Right ventricle myocardium inferior (tissue), 1 donor: ENCODE measurements at places on chromosomes 5 and 9.

DNA sequence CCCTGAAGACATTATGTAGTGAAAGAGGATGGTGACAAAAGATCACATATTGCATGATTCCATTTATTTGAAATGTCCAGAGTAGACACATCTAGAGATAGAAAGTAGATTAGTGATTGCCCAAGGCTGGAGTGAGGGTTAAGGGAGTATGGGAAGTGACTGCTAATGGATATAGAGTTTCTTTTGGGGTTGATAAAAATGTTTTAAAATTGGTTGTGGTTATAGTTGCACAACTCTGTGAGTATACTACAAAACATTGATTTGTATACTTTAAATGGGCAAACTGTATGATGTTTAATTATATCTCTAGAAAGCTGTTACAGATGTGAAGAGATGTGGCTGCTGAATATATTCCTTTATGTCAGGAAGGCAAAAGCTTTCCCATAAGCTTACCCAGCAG, 202.8 kb downstream of the CCDC171 start:
- no peak for DNase-seq

DNA sequence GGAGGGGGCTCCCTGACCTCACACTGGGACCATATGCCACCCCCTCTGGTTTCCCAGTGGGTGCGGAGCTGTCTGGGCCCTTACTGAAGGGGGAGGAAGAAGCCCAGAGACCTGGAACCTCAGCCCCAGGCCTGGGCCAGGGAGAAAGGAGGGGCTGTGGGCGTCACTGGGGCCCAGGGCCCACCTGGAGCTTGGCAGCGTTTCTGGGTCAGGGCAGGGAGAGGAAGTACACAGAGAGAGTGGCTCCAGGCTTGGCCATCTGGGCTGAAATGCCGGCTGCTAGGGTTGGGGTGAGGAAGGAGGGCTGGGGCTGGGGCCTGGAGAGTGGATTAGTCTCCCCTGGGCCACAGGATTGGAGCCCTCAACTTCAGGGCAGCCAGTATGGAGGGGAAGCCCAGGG, 6.4 kb upstream of the DAB2IP start:
- no peak for DNase-seq

GRCh38 chr9:84604223-84604622, 65.3 kb upstream of the NTRK2 start:
- DNase-seq = no peak

DNA sequence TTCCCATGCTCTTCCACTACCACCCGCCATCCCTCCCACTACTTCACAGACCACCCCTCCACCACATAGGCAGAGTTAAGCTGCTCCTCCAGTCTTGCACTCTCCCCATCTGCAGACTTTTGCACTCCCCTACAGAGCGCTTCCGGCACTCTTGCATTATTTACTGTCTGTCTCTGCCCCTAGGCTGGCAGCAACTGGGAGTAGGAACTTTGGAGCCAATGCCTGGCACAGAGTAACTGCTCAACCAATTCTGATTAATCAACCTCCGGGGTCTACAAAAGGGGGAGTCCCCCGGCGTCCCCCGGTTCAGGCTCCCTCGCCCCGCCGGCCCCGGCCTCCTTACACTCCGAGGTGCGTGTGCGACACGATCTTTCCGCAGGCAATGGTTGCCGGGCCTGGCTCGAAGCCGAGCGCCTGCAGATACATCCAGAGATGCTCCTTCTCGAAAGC, 498 bp downstream of the HAUS6 start:
- DNase-seq = peak; percentile 80

- no peak for DNase-seq
These were observed 12.1 kb upstream of the SMAD5 start for GRCh38 chr5:136120529-136120928.

DNA sequence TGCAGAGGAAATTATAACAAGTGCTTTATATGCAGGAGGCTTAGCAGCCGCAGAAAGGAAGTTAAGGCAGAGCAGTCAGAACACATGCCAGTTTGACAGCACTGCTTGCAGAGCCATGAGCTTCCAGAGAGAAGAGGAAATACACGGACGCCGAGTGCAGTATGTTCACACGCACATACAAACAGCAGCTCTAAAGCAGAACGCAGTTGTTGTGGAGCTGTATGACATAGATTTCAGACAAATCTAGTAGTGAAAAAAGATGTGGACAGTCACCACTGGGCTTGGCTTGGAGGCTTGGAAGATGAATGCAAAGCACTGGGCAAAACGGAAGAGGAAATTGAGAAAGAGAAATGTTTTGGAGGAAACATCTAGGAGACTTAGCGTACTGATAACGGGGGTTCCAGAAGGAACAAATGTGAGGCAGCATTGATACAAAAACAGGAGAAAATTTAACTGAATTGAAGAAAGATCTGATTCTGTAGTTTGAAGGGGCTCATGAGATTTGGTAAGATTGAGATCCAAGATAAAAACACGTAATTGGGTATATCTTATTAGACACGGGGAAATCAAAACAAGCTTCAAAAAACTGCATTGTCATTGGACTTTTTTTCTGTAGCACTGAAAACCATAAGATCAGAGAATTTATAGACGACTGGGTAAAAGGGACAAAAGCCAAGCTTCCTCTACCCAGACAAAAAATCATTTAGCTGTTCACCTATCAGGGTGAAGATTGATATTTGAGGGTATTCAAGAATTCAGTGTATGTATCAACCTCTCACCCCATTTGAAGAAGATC, 19.6 kb upstream of the ROPN1L start:
- no peak for DNase-seq

DNA sequence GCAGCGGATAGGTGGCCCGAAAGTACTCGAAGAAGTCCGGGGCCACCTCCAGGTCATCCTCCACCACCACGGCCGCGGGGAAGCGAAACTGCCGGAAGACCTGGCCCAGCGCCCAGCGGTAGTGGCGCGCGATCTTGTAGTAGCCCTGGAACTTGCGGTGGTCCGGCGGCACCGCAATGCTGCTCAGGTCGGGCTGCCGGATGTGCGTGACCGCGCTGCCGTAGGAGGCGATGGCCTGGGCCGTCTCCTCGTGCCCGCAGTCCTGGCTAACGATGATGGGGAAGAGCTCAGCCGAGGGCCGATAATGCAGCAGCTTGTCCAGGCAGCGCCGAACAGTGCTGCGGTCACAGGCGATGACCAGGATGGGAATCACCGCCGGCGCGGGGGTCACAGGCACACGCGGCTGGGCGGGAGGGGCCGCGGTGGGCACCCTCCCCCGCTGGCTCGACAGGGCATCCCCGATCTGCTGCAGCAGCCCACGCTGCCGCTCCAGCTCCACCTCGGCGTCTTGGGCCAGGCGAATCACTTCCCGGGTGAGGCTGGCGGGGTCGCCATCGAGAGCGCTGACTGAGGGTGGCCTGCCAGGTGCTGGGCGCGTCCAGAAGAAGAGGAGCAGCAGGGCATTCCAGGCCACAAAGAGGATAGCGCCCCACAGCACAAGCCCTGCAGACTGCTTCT, 10.2 kb downstream of the MGAT1 start:
- DNase-seq = no peak

- DNase-seq = no peak
These were observed 290.0 kb upstream of the PRR16 start for GRCh38 chr5:120174089-120174488.

DNA sequence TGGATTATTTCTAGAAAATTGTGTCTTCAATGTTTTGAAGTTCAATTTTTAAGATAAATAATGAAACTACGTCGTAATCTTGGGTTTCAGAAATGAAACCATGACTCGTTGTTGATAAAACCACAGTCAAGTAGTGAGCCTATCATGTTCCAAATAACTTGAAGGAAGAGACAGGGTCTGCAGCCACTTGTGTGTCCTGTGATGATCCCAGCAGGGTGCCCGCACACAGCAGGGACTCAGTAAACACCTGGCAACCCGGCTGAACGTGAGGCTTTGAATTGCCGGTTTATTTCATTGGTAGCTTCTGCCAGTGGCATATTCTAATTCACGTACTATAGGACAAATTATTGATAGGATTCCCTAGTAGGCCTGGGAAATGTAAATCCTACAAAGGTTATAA, 679.6 kb downstream of the IRX1 start:
- no peak for DNase-seq

GRCh38 chr9:135677641-135678168, 14.6 kb downstream of the LCN9 start:
- DNase-seq = no peak

GRCh38 chr9:38015266-38015665, 53.8 kb downstream of the SHB start:
- no peak for DNase-seq

DNA sequence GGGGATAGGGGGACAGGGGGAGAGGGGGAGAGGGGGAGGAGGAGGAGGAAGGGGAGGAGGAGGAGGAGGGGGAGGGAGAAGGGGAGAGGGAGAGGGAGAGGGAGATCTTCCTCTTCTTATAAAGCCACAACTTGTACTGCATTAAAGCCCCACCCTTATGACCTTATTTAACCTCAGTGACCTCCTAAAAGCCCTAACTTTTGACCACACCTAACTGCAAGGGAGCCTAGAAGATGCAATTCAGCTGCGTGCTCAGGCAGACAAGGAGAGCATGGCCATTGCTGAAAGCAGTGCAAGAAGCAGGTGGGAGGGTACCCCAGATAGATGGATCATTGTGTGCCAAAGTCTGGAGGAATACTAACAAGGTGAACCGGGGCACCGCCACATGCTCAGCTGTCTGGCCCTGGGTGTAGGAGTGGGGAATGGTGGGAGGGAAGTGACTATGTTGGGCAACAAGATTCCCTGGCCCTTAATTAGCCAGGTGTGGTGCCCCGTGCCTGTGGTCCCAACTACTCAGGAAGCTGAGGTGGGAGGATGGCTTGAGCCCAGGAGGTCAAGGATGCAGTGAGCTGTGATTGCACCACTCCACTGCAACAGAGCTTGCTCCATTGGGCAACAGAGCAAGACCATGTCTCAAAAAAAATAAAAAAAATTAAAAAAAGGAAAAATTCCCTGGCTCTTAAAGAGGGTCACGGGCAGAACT, 125.4 kb upstream of the BOD1 start:
- DNase-seq = no peak

GRCh38 chr9:135500071-135500524, 384 bp upstream of the MRPS2 start:
- DNase-seq = no peak

DNA sequence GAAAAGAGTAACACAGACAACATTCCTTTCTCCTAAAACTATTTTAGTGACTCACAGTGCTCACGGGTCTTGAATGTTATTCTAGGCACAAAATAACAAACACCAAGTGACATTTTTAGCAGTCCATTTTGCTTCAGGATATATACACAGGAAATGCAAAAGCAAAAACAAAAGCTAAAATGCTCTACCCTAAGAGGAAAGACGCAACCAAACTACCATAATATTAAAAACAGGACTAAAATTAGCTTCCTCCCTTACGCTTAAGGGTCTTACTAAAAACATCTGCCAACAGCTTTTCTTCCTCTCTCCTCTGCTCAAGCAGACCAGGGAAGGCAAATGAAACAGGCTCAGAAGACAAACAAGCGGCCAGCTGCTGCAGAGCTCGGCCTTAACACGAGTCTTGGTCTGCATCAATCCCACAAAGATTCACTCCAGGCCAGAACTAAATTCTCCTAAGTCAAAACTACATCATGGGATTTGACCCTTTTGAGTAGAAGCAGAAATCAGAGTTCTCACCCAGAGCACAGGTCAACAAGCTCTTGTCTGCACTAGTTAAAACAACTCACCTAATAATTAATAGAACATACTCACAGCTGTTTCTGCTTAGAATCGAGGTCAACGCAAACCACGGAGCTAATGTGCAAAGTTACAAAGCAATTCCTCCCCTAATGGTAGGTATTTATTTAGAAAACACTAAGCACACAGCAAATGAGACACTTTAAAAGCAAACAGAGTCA, 62.3 kb downstream of the RAPGEF1 start:
- no peak for DNase-seq

DNA sequence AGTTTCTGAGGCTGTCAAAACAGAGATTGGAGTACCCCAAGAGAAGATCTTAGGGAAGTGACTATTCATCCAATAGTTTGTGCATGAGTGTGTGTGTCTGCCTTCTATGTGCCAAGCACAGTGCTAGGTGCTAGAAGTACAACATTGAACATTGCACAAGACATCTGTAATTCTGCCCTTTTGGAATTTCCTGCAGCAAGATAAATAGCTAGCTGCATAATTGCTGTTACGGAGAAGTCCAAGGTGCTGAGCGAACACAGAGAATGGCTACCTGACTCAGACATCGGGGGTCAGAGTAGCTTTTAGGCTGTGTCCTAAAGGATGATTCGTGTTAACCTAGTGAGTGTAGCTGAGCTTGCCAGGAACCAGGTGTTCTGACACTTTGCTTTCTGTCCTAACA, 44.8 kb downstream of the PAPPA start:
- no peak for DNase-seq

DNA sequence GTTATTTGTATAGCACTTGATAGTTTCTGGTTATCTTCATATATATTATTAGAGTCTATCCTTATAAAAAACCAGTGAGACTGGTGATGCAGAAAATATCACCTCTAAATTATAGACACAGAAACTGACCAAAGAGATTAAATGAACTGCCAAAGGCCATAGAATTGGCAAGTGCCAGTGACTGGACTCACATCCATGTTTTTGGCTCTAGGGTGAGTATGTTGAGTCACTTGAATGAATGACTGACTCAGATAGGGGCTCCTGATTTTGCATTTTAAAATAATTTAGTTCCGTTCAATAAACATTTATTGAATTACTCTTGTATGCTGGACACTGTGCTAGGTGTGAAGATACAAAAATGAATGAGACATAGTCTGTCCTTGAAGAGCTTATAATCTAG, 70.7 kb downstream of the NR2F1 start:
- no peak for DNase-seq

- peak; percentile 80 for DNase-seq
These were observed at the start of gene NEK6 for GRCh38 chr9:124257844-124258606. Gene NEK6, plus strand, starts transcription at chr9:124257949. Its CDS starts 44,016 bp downstream, at chr9:124301965.

GRCh38 chr9:128600099-128600498, 47.7 kb downstream of the SPTAN1 start:
- no peak for DNase-seq

GRCh38 chr5:80763211-80763610, 108.4 kb upstream of the DHFR start:
- DNase-seq = no peak

GRCh38 chr9:132583584-132584304, 1.3 kb downstream of the BARHL1 start:
- DNase-seq = no peak

GRCh38 chr5:125113328-125113727, 366.9 kb upstream of the ZNF608 start:
- no peak for DNase-seq

- DNase-seq = peak; percentile 76
These were observed 107.2 kb downstream of the TTLL11 start for GRCh38 chr9:121985792-121986494.

- no peak for DNase-seq
These were observed 320.2 kb downstream of the RFX3 start for GRCh38 chr9:3205421-3206095.
